Activated T-cell treated with anti-CD3 and anti-CD28 coated beads for 4 hours (primary cell): ENCODE measurements at places on chromosomes 1 and 21.

DNA sequence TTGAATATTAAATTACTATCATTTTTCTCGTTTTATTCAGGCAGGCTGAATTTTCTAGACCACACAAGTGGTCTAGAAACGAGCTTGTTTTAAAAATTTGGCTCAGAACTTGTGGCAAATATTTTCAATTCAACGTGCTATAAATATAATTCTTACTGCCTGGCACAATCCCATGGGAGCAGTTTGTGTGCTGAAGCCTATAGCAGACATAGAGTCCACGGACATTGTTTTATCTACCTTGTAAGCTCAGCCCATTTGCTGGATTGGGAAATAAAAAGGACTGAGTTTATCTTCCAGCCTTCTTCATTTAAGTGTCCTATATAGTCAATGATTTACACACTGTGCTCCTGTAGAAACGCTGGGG, 103.4 kb downstream of the ZBTB18 start:
- DNase-seq: no peak

DNA sequence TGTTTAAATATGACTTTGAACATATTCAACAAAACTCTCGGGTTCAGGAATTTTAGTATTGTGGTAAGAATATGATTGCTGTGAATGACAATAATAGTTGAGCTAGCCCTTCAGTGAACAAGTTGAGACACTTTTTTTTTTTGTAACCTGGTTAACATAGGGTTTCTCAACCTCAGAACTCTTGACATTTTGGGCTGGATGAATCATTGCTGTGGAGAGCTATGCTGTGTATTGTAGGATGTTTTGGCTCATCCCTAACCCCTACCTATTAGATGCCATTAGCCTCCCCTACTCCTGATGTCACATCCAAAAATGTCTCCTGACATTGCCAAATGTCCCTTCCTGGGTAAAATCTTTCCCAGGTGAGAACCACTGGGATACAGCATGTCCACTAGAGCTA, 113.7 kb downstream of the RUNX1 start:
- no peak for DNase-seq

- DNase-seq: no peak
Observed at GRCh38 chr1:228310162-228310792, 96.4 kb downstream of the TRIM11 start.

GRCh38 chr1:44632598-44632997, 41.7 kb downstream of the TMEM53 start:
- no peak for DNase-seq

GRCh38 chr1:225577241-225577640, 75.7 kb downstream of the ENAH start:
- DNase-seq: no peak

DNA sequence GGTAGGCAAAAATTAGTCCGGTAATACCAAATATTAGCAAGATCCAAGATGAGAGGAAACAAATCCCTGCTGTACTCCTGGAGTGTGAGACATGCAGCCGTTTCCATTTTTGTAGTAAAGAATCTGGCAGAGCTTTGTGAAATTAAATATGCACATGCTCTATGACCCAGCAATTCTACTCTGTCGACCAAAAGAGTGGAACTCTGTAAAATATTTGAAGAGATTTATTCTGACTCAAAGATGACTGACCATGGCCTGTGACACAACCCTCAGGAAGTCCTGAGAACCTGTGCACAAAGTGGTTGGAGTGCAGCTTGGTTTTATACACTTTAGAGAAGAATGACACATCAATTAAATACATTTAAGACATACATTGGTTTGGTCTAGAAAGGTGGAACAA, 16.2 kb downstream of the HAX1 start:
- DNase-seq: no peak

DNA sequence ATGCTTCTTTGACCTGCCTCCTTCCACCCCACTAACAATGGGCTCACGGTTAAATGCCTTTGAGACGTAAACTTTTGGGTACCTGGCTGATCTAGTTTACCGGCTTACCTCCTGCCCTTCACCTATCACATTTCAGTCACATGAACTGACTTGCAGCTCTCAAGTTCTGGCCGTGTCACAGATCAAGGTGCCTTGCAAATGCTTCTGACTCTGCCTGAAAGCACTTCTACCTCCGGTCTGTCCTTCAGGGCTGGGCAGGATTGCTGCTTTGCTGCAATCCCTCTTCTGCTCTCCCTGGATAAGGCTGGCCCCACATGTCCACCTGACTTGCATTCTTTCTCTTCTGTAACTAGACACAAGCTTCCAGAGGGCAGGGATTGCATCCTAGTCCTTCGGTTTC, 69.0 kb downstream of the GRIK1 start:
- no peak for DNase-seq

GRCh38 chr21:30964283-30964682, 74.0 kb downstream of the KRTAP19-8 start:
- DNase-seq: no peak

DNA sequence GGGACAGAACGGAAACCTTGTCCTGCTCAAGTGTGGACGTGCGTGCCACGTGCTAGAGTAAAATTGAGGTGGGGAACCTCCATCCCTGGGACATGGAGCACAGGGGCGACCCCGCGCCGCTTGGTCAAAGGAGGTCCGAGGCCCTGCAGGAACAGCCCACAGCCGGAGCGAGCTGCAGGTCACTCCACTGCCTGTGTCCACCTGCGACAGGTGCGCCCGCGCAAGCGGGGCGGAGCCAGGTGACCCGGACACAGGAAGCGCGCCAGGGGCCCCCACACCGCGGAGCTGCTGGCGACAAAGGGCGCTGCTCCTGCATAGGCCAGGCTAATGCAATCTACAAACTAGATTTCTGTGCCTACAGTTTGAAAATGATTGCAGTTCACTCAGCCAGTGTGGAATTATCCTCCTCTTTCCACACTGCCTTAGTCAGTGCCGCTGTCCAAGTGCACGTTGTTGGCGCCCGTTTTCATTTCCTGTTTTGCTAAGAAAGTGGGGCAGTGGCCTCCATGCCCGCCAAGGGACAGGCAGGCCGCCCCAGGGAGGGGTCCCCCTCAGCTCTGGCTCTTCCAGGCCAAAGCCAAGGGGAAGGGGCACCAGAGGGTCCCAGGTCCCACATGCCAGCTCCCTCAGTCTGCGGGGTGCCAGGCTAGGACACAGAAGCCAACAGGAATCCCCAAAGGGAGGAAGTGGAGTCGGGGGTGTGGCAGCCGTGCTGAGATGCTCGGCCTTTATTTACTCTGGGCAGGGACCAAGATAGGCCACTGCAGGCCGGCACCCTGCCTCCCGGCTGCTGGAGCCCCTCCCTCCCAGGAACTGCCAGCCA, 4.3 kb upstream of the NADK start:
- DNase-seq: no peak

DNA sequence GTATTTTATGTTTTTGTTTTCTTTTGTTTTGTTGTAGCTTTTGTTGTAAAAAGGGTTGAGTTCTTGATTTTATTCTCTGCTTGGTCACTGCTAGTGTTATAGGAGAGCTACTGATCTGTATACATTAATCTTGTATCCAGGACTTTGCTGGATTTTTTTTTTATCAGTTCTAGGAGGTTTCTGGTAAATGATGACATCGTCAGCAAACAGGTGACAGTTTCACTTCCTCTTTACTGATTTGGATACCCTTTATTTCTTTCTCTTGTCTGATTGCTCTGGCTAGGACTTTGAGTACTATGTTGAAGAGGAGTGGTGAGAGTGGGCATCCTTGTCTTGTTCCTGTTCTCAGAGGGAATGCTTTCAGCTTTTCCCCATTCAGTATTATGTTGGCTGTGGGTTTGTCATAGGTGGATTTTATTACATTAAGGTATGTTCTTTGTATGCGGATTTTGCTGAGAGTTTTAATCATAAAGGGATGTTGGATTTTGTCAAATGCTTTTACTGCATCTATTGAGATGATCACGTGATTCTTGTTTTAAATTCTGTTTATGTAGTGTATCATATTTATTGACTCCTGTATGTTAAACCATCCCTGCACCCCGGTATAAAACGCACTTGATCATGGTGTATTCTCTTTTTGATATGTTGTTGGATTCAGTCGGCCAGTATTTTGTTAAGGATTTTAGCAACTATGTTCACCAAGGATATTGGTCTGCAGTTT, 905.7 kb downstream of the LTN1 start:
- DNase-seq: no peak

DNA sequence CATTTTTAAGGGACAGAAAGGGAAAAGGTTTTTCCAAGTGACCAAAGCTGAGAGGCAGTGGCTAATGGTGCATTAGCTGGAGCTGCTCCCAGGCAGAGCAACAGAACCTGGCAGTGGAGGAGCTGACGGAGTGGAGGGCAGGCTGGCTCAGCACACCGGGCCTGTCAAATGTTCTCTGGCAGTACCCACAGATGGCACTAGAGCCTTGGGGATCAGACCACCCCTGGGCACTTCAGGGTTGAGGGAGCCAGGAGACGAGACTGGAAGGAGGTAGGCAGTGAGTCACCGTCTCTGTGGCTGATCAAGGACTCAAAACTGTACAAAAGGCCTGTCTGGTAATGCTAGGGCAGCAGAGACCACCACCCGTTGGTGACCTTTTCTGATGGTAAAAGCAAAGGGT, 121.7 kb upstream of the KIAA0040 start:
- no peak for DNase-seq
